ENCODE measurements at places on chromosomes 6 and 20. TPM values are rescaled to one million over a fixed set of nuclear protein-coding genes. Genes with fewer than 3 reads are reported as not detected.

Gene HAO1
- total RNA-seq, result not detected

Gene BHLHE23
- not detected for total RNA-seq

Gene KIF25
- not detected for total RNA-seq

Gene LPA
- not detected for total RNA-seq

Gene SLC35F1
- not detected for total RNA-seq

Data from activated naive CD4-positive, alpha-beta T cell treated with anti-CD3 and anti-CD28 coated beads, Interleukin-2, amount 10 ng/mL, durations not matched to agents 5 hours and 36 hours (primary cell).